ENCODE measurements at places on chromosomes 3 and 15.

DNA sequence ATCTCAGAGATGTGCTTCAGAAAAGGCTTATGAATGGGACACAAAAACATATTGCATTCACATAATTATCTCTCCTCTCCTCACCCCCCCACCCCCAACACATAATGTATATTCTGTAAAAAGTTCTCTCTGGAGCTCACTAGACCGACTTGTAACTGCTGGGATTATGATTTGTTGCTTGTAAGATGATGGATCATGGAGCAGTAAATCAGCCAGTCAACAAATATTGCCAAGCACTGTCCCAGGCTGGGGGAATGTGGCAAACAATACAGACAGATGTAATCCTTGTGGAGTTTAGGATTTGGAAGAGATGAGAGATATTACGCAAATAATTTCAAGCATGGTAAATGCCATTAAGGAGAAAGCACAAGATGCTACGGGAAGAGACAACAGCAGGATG is 114.8 kb downstream of the PEX5L start:
- DNase-seq, result no peak

DNA sequence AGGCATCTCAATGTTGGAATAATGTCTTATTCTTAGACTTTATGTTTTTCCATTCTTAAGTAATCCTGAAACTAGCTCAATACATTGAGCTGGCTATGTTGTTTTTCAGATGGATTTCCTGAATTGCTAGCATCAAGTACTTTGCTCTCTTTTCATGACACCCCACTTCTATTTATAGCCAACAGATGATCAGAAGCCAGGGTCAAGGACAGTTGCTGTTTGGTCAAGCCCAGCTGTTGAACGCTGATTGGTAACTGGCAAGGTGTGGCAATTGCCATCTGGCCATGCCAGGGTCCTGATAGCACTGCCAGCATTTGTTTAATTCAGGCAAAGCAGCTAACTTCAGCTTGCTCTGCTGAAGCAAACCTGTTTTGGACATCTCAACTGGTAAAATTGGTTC is 46.2 kb upstream of the PLCL2 start:
- DNase-seq, result no peak

GRCh38 chr3:71616571-71617021 is 33.1 kb upstream of the FOXP1 start:
- DNase-seq, result no peak

- no peak for DNase-seq
Observed at GRCh38 chr15:43517354-43518196, at the start of gene MAP1A. MAP1A (plus strand) TSS chr15:43517608; CDS start chr15:43521474, 3,866 bp downstream.

GRCh38 chr3:31479431-31479830 is 53.3 kb upstream of the STT3B start:
- no peak for DNase-seq

- no peak for DNase-seq
Observed at GRCh38 chr3:110542552-110543150, 529.0 kb upstream of the NECTIN3 start.

GRCh38 chr15:39629906-39630305 is 49.0 kb downstream of the THBS1 start:
- no peak for DNase-seq

DNA sequence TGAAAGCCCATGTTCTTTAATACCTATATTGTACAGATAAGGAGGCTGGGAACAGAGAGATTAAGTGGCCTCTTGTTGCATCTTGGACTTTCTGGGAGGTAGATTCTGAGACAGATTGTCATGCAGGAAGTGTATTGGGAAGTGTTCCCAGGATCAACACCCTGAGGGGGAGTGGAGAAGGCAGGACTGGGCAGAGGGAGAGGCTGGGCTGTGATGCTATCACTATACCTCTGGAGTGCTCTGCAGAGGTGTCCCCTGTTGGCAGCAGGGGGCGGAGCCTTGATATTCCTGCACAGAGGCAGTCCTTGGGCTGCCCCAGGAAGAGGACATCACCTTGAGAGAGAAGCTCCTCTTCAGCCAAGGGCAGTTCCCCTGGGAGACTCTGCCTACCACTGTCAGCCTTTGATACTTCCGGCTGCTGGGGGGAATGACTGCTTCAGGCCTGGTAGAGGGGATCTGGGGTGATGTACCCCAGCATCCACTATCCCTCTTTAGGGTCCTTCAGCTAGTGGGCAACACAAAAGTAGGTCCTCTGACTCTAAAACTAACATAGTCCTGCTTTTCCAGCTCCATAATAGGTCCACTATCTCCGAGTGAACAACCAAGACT is 97.4 kb upstream of the RNU6-1 start:
- DNase-seq, result no peak

DNA sequence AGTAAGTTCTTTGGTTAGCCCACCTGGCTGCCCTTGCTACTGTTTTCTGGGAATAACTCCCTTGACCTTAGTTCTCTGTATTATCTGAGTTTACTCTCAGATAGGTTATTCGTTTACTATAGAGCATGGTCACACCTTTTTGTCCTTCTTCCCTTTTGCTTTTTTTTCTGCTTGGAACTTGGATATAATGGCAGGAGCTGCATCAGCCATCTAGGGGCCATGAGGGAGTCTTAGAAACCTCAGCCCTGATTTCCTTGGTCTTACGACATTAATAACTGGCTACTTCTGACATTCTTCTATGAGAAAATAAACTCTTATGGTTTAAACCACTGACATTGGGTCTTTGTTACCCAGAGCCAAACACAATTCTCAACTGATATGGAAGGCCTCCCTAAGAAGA is 3.4 kb upstream of the SLC51B start:
- no peak for DNase-seq

- no peak for DNase-seq
Observed at GRCh38 chr15:51371266-51371665, 29.8 kb downstream of the GLDN start.

- DNase-seq, result no peak
Observed at GRCh38 chr3:3180456-3180855, 965 bp upstream of the CRBN start.

DNA sequence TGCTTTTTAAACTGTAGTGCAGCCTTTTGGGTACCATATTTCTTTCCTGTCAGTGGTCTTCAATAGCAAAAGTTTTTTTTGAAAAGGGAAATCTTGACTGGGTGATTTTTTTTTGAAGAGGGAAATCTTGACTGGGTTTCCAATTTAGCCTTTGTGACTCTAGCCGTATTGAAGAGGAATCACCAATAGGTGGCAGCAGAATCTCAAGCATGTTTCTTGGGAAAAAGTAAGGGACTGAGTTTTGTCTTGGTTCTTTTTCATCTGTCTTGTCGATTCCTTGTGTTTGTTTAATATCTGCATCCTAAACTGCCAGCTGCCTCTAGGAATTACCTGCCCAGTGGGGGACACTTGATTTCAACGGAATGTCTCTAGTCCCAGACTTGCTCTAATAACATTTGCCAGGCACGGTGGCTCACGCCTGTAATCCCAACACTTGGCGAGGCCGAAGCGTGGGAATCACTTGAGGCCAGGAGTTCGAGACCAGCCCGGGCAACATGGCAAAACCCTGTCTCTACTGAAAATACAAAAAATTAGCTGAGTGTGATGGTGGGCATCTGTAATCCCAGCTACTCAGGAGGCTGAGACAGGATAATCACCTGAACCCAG is 89.2 kb downstream of the RBPMS2 start:
- DNase-seq, result peak; percentile 78

DNA sequence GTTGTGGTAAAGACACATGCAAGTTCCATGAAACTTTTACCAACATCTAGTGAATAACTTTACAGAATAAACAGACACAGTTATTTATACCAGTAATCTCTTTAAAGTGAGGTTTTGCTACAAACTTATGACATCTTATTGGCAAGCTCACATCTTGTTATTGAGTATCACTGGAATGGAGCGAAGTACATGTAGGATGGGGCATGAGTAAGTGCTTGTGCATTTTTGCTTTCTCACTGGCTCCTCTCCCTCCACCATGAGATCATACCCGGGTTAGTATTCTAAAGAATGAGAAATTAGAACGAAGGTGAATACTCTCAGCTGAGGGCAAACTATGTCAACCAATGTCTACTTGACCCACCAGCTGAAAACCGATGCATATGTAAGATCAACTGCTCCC is 193.3 kb upstream of the ZNF717 start:
- no peak for DNase-seq

DNA sequence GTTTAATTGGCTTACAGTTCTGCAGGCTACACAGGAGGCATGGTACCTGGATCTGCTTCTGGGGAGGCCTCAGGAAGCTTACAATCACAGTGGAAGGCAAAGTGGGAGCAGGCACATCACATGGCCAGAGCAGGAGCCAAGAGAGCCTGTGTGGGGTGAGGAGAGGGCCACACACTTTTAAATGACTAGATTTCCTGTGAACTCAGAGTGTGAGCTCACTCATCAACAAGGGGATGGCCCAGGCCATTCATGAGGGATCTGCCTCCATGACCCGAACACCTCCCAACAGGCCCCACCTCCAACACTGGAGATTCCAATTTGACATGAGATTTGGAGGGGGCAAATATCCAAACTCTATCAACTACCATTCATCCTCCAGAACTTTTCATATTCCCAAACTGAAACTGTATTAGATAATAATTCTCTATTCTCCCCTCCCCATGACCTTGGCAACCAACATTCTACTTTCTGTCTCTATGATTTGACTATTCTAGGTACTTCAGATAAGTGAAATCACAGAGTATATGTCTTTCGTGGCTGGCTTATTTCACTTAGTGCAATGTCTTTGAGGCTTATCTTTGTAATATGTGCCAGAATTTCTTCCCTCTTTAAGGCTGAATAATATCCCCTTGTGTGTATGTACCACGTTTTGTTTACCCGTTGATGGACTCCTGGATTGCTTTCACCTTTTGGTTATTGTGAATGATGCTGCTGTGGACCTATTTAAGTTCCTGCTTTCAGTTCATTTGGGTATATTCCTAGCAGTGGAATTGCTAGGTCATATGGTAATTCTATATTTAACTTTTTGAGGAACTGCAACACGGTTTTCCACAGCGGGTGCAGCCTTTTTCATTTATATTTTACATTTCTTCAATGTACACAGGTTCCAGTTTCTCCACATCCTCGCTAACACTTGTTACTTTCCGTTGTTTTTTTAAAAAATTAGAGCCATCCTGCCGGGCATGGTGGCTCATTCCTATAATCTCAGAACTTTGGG is 43.8 kb downstream of the TKT start:
- DNase-seq, result no peak

DNA sequence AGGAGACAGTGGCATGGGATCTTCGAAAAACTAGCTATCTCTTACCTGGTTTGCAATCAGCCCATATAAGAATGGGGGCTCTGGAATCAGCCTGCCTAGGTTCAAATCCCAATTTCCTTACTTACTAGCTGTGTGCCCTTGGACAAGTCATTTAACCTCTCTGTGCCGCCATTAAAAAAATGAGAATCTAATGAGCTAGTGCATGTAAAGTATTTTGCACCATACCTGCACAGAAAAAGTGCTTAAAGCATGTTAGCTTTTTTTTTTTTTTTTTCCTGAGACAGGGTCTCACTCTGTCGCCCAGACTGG is 181.8 kb downstream of the SHQ1 start:
- no peak for DNase-seq

GRCh38 chr3:188530226-188530625 is 376.3 kb downstream of the LPP start:
- no peak for DNase-seq

GRCh38 chr15:83613714-83614113 is 40.2 kb upstream of the ADAMTSL3 start:
- DNase-seq, result no peak

DNA sequence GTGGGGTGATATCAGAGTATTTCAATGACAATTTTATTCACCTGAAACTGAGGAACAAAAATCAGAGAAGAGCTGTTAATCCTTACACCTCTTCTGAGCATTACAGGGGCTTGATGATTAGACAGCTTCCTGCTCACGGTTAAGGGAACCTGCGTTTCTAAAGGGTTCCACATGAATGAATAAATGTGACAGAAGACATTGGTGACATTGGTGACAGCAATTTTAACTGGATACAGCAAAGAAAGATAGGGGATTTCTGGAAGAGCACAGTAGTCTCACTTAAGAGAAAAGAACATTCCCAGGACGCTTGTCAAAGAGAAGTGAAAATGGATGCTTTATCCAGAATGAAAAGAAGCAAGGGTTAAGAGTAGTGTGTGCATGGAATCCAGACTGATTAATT is 235.9 kb upstream of the CNTN3 start:
- DNase-seq, result no peak

DNA sequence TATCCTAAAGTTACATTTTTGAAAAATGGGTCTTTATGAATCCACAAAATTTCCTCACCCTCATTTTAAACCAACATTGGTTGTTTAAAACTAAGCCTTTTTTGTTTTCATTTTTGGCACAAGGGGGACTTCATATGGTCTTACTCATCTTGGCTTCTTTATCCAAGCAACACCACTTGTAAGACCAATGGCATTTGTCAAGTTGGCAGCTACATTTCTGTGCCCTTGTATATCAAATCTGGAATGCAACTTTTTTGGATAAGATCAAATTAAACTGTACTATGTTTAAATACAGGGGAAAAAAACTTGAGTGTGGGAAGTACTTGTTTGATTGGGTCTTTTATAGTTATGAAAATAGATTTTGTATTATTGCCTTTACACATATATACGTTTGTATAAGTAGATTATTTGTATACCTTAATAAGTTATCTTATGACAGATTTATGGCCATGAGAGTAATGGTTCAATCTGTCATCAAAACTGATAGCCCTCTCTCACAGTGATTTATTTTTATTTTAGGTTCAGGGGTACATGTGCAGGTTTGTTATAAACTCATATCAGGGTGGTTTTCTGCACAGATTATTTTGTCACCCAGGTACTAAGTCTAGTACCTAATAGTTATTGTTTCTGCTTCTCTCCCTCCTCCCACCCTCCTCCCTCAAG is 43.4 kb downstream of the GPR160 start:
- no peak for DNase-seq

GRCh38 chr15:67762610-67763368 is 62.5 kb upstream of the SKOR1 start:
- no peak for DNase-seq

DNA sequence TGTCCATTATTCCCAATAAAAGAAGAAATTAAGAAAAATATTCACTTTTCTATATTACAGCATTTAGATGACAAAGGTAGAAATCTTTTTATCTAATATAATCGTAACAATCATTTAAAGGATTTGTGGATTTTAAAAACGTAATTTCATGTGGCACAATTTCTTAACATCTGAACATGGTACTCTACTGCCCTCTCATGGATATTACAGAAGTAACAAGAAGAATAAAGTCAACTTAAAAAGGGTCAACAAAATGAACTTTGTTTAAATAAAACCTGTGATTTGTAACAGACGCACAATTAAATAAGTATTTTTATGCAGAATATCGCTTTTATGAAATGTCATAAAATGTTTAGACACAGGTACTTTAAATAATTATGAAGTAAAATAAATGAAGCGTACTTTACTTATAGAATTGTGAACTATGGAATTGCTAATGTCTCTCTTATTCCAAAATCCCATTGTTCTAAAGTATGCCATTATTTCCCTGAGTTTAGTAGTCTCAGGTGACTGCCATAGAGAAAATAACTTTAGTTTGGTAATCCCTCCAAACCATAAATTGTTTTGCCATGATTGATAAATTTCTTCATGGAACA is 366.8 kb upstream of the ZNF385D start:
- DNase-seq, result peak; percentile 63

DNA sequence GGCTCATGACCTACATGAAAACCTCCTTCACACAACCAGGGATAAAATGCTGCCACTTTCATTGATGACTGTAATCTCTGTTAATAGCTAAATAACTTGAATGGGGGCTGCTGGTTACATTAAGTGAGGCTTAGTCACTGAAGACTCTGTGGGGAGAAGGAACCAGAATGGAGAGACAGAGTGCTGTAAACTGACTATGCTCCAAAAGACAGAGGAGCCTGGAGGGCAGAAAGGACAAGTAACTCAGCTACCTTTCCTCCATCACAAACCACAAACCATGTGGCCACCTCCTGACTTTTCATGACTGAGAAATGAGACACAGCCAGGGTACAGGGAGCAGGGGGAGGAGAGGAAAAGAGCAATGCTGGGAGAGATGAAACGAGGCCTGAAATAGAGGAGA is 97.1 kb upstream of the TRIM42 start:
- DNase-seq, result no peak

Measured in dermis blood vessel endothelial cell (primary cell).